ENCODE measurements at places on chromosomes 1 and 21.

- no peak for DNase-seq
Measured at GRCh38 chr1:198363625-198364151, 176.8 kb downstream of the ATP6V1G3 start.

- DNase-seq = no peak
Measured at GRCh38 chr21:43034826-43035225, 40.8 kb downstream of the CBS start.

DNA sequence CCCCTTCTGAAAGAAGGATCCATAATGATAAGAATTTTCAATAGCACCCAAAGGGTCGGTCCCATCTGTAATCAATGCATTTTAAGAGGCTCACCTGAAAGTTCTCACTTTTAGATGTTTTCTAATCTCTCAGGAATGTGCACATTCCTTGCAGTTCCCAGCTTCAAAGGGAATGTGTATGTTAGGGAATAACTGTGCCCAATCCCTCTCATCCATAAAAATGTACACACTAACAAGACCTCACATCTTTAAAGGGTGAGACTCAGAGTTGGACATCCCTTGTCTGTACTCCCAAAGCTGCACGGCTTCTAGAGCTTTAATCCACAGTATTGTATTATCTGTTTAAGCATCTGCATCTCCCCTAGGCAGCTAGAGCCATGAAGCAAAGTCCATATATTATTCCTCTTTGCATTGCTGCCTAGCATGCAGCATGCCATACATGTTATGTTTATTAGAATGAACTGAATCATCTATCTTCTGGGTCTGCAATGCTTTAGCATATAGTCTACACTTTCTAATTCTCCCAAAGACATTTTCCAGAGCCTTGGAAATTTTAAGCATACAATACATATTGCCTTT, 9.3 kb upstream of the CCN1 start:
- no peak for DNase-seq

- no peak for DNase-seq
Measured at GRCh38 chr1:167706931-167707877, 14.6 kb upstream of the MPZL1 start.

GRCh38 chr1:116825720-116826438, 71.6 kb downstream of the CD2 start:
- DNase-seq = no peak

DNA sequence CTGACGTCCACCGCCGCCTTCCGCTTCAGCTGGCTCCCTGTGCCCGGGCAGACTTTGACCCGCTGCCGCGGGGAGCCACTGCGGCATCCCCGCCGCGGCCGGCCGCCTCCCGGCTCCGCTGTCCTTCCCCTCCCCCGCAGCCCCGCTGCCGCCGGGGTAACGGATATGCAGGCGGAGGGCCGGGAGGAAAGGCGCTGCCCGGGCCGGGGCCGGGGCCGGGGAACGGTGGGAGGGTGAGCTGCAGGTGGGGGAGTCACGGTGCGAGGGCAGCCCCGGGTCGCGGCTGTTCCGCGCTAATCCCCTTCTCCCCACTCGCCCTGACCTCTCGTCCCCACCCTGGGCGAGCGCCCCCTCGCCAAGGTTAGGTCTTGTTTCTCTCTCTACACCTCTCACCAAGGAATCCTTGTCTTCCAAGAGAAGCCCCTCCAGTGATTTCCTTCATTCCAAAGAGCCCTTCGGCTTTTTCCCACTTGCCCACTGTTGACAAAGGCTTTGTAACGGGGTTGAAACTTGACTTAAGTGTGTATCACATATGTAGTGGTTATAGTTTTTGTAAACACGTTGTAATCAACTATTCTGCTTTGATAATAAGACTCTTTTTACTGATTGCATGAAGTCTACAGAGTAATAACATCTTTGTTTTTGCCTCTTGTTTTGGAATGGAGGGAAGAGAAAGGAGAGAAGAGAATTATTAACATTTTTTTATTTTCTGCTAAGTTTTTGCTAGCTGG, 669 bp downstream of the XPR1 start:
- no peak for DNase-seq

GRCh38 chr1:54610048-54610447, 13.3 kb downstream of the FAM151A start:
- no peak for DNase-seq

- DNase-seq = no peak
Measured at GRCh38 chr1:33454646-33455282, 17.7 kb upstream of the ZSCAN20 start.

Measured in iPS DF 6.9 (cell line).